ENCODE measurements at places on chromosomes 7 and 10.

- DNase-seq = no peak
Observed at GRCh38 chr7:22952306-22953015, 61.5 kb downstream of the HYCC1 start.

GRCh38 chr7:91034459-91035368, 229.5 kb upstream of the FZD1 start:
- peak; percentile 55 for DNase-seq

DNA sequence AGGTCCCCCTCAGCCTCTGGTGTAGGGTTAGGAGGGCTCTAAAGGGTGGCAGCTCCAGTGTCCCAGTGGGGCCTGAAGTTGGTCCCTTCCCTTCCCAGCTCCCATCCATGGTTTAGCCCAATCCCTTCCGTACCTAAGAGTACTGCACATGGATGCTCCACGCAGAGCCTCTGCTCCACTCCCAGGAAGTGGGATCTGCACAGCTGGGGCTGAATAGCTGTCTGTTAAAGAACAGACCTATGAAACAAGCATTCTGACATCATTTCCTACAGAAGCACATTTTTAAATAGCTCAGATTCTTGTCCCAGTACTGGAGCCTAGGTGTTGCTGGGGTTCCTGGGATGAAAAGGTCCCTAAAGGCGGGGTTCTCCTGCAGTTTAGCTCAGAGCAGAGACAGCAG, 135.9 kb downstream of the ZMYND11 start:
- DNase-seq = no peak

GRCh38 chr7:21867226-21867625, 78.5 kb downstream of the CDCA7L start:
- no peak for DNase-seq

DNA sequence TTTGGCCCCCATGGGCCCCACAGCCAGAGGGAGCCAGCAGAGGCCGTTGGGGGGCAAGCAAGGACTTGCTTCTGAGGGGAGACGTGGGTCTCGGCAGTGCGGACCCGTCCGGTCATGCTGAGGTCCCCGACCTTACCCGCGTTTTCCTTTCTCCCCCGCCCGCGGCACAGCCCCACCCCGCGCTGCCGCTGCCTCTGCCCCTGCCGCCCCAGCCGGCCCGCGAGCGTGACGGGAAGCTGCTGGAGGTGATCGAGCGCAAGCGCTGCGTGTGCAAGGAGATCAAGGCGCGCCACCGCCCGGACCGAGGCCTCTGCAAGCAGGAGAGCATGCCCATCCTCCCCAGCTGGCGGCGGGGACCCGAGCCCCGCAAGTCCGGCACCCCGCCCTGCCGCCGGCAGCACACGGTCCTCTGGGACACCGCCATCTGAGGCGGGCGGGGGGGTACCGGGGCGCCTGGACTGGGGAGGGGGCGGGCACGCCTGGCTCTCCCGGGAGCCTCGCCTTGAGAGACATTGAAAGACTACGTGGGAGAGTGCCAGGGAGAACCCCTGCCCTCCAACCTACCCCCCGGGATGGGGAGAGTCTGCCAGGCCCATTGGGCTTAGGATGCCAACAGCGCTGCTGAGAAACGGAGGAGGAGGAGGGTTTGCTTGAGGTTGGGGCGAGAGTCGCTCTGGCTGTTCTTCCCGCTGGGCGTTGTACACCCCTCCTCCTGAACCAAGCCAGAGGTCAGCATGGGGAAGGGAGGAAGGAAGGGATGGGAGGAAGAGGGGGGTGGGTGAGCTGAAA, 9.9 kb downstream of the NYAP1 start:
- no peak for DNase-seq

DNA sequence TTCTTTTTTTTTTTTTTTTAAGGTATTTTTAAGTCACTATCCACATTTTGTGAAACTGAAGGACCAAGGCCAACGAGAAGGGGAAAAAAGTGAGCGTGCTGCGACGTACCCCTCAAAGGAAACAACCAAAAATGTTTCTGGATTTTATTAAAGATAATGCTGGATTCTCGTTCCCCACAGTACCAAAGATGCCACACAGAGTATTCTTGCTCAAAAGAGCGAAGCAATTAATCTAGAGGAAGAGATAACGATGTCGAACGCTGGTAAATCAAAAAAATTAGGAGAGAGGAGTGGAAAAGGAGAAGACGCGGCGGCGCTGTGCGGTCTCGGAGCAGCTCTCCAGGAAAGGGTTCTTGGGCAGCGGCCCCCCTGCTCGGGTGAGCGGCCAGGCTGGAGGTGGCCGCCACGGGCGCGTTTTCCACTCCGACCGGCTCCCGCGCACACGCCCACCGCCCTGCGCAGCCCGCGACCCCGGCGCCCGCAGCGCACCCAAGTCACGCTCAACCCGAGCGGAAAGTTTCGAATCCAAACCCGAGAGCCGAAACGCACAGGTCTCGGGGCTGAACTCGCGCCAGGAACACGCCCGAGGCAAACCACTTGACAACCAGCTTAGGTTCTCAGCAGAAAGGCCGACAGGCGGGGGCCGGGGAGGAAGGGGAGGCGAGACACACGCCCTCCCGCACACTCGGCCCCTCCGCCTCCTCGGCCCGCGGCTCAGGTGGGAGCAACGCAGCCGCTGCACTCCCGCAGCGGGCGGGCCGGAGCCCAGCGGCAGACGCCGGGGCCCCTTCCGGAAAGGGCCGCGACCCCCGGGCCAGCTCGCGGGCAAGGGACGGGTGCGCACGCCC, 989 bp downstream of the SRPK2 start:
- DNase-seq = peak; percentile 66

GRCh38 chr10:116274064-116274904, 1.3 kb upstream of the GFRA1 start:
- peak; percentile 57 for DNase-seq

DNA sequence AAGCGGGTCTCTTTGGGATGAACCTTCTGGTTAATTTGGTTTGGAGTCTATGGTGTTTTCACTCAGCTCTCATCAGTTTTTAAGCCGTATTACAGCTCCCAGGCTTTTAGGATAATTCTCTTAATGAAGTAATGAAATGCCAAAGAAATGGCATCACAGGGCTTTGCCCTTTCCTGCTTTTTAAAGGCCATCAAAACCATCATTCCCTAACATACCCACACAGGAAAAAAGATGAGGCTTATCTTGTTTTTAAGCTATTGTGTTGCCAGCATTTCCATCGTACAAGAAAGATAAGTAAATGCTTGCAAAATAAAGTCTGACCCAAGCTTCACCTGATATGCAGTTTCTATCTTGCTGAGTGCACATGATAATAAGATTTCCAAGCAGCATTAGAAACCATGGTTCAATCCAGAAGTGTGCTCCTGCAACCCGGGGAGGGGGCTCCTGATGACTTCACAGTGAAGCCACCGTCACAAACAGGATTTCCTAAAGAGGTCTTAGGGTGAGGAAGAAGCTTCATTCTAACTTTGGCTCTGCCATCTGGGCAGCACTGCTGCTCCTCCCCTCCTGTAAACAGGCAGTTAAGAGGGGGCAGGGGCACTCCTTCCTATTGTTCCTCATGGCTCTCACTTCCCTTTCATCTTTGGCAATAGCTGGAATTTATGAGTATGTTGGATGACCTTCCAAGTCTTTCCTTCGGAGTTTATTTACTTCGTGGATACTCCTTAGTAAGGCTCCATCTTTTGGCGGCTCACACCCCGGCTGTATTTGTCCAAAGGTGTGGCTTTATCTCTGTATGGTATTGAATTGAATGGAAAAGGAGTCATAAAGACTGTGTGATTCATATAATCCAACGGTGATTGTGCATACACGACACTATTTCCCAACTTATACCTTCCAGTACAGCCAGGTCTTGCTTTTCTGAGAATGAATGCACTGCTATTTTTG, 55.2 kb upstream of the FAM133B start:
- DNase-seq = no peak

GRCh38 chr7:77923419-77923818, 124.8 kb downstream of the PHTF2 start:
- no peak for DNase-seq

DNA sequence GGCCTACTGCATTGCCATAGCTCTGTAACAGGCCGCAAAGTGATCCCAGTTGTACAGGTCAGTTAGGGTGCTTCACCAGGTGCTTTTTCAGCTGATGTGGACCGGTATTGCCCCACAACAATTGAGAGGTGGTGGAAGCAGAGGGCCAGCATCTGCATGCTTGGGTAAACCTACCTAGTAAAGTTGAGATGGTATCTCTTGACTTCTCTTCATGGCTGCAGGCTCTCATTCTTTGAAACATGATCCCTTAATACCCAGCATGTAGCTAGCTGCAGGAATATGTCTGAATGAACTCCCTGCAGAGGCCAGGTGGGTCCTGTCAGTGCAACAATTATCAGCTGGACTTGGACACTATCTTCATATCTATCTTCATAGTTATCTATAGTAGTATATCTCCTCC, 60.7 kb upstream of the CCDC6 start:
- no peak for DNase-seq

DNA sequence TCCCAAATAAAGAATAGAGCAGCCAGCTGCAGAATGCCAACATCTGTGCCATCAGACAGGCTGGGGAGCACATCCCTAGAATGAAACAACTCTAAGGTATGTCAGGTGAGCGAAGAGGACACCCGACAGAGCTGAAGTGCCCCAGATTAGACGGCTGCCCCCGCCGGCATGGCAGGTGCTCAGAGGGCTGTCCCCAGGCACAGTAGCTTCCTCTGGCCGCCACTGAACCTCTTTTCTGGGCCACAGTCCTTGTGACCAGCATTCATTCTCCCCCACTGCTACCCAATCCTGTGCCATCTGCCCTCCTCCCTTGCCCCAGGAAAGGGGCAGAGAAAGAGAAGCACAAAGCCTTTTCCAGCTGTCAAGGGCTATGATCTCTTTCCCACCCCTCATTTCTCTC, 41.7 kb downstream of the RGS10 start:
- DNase-seq = no peak

- DNase-seq = no peak
Observed at GRCh38 chr7:21426286-21427181, 1.3 kb upstream of the SP4 start.

DNA sequence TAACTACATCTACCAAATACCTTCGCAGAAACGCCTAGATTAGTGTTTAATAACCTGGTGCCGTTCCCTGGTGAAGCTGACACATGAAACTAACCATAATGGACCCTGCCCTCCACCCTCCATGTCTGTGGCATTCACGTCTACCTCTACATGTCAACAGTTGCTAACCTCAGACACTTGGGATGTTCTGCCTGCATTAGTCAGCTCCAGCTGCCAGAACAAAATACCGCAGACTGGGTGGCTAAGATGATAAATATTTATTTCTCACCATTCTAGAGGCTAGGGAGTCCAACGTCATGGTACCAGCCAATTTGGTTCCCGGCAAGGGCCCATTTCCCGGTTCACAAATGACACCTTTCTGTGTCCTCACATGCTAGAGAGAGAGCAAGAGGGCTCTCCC, 118.5 kb upstream of the CHST15 start:
- no peak for DNase-seq

DNA sequence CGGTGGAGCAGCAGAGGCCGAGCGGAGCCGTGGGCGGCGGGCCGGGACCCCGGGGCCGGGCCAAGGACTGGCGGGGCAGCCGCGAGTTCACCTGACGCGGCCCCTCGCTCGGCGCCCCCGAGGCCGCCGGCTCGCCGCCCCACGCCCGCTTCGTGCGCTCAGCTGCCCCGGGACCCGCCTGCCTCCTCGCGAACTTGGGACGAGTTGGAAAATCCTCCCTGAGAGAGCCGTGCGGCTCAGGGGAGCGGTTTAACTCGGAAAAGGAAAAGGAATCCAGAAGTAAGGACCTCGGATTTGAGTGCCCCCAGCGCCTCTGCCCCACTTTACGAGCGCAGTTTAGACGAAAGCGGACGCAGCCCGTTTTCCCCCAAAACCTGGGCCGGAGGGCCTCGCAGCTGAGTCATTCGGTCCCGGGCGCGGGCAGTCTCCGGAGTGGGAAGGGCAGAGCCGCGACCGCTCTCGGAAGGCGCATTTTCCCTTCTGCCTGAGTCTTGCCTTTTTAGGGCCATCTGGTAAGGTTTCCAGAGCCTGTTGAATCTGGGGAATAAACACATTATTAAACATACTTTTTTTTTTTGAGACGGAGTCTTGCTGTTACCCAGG, 744 bp downstream of the CREM start:
- no peak for DNase-seq

- no peak for DNase-seq
Observed at GRCh38 chr7:20783700-20784387, 2.8 kb downstream of the SP8 start.

- no peak for DNase-seq
Observed at GRCh38 chr10:109591601-109592000, 331.7 kb downstream of the XPNPEP1 start.

- DNase-seq = no peak
Observed at GRCh38 chr10:42428534-42428933, 209.8 kb downstream of the ZNF33B start.

- no peak for DNase-seq
Observed at GRCh38 chr7:132078891-132079735, 497.2 kb downstream of the PLXNA4 start.

- DNase-seq = no peak
Observed at GRCh38 chr10:30313579-30314350, 35.3 kb downstream of the MTPAP start.

DNA sequence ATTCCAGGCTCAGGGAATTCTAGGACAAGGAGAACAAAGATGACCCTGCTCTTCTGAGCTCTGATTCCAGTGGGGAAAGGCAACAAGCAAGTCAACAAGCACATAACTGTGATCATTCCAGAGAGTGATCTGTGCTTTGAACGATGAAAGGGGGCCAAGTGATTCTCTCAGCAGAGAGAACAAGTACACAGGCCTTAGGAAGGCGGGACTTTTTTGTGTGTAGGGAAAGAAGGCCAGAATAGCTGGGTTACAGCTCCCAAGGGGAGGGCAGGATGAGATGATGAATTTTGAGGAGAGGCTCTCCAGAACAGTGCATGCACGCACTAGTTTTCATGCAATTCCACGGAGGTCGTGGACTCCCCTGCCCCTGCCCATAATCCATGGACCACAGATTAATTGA, 565.2 kb downstream of the SDK1 start:
- DNase-seq = no peak

GRCh38 chr7:27248427-27248806, 5.8 kb downstream of the EVX1 start:
- DNase-seq = peak; percentile 24

GRCh38 chr10:129852829-129853561, 111.1 kb downstream of the EBF3 start:
- DNase-seq = peak; percentile 42

Data from left lobe of liver (tissue), 2 donors.